ENCODE measurements at places on chromosomes 13 and 19.

- DNase-seq = no peak
Observed at GRCh38 chr19:27673986-27674385, 1539.0 kb downstream of the UQCRFS1 start.

GRCh38 chr19:18961767-18962620, 21.0 kb upstream of the HOMER3 start:
- DNase-seq = no peak

DNA sequence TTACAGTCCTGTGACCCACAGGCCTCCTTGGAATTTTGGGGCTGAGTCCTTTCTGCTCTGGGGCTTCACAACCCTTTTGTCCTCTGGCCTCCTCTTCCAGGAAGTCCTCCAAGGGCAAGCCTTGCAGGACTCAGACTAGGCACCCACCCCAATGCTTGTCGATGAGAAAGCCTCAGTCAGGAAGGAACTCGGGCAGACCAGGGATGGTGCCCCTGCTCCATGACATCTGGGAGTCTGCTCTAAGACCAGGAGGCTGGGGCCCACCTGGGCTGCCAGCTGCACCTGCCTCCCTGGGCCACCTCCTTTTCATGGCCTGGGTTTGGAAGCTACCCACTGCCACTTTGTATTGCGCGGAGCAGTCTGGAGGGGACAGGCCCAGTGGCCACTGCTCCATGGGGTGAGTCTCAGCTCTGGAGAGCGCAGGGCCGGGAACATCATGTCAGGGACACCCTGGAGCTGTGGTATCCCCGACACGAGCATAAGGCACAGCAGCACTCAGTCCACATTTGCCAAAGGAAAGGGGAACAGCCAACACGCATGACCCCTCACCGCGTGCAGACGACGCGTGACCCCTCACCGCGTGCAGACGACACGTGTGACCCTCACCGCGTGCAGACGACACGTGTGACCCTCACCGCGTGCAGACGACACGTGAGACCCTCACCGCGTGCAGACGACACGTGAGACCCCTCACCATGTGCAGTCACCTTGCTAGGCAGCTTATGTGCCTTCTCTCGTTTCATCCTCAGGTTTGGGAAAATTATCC, 10.8 kb downstream of the C2CD4C start:
- DNase-seq = no peak

- DNase-seq = no peak
Observed at GRCh38 chr13:79548902-79549301, 67.9 kb downstream of the NDFIP2 start.

DNA sequence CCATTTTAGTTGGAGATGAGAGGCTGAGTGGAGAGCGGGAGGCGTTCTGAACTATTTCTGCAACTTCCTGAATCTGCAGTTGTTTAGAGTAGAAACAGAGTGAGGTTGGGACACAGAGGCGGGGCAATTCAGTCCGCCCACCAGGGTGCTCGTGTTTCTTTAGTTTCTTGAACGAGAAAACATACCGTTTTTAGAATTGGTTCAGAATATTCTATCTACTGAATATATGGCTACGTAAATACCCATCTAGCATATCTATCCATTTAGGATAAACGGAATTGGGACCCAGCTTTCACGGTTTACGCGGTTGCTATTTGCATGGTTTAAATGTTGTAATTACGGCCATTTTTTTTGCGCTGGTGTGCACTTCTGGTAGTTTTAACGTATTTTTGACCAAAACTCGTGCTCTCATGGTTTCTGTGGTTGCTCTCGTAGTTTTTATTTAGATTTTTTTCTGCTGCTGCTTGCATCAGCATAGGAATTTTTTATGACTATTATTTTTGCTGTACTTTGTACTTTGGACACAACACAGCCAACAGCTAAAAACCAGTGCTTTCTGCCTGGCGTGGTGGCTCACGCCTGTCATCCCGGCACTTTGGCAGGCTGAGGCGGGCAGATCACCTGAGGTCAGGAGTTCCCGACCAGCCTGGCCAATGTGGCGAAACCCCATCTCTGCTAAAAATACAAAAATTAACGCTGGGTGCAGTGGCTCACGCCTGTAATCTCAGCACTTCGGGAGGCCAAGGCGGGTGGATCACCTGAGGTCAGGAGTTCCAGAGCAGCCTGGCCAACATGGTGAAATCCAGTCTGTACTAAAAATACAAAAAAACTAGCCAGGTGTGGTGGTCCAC, 32.7 kb downstream of the TIMM13 start:
- DNase-seq = no peak

DNA sequence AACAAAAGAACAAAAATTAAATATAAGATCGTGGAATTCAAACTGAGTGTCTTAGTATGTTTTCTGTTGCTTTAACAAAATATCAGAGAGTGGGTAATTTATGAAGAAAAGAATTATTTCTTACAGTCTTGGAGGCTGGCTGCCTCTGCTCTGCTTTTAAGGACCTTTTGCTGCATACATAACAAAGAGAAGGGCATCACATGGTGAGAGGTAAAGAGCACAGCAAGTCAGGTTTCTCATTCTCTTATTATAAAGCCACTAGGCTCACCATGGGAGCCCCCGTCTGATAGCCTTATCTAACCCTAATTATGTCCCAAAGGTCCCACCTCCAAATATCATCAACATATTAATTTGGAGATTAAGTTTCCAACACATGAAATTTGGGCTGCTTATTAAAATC, 231.3 kb downstream of the SLITRK6 start:
- no peak for DNase-seq
